ENCODE measurements at places on chromosomes 5 and 9.
A peak's percentile ranks its signal among the peaks of the same experiment; 100 is the strongest.

GRCh38 chr5:72064801-72065570, 42.3 kb upstream of the MAP1B start:
- DNase-seq = no peak

DNA sequence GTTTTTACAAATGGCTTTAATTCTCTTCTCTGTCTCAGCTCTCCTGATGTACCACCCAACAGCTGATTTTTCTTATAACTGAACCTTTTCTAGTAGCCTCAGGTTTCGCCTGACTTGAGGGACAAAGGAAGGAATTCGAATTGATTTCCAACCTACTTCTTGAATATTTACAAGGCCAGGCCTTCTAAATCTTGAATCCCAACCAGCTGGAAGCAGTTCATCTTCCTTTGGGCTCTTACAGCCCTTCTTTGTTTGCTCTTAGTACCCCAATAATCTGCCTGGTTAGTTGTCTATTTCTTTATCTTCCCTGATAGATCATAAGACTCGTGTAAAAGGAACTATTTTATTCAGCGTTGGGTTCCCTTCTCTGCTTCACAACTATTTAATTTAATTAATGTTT, 95.9 kb downstream of the NLN start:
- DNase-seq = no peak

- no peak for DNase-seq
These were observed 2035.5 kb upstream of the CDH6 start for GRCh38 chr5:29157975-29158374.

GRCh38 chr9:131076347-131077195, 19.8 kb upstream of the AIF1L start:
- no peak for DNase-seq

DNA sequence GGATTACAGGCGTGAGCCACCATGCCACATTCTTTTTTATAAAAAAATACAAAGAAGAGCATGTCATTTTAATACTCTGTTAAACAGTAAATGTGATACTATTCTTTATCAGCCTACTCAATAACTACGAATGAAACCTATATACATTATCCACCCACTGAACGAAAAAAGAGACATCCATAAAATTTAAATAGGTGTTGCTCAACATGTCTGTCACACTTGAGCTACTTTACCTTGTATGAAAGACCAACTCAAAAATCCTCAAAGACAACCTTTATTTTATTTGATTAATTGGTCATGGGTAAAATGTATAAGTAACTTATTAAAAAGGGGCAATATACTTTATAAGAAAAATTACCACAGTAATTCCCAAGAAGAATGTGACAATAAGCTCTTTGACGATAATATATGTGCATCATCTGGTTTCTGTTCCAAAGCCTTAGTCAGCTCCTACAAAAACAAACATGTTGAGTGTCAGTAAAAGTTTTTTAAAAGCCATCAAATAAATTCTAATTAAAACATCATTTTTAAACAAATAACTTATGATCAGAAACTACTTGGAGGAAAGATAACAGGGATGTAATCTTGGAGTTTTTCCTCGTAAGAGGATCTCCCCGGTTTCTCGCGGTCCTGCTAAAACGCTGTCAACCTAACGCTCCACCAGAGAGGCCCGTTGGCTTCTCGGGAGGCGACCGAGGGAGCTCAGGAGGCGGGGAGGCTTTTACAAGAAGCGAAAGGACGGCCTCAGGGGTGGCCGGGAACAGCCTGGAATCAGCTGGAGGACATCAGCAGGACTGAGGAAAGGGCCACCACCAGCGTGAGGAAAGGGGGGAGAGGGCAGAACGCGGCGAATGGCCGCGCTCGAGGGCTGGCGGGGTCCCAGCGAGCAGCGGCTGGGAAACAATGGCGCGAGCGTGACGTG, 13.5 kb upstream of the ANKRD18B start:
- peak; percentile 67 for DNase-seq

Data from AG20443 (cell line).